Sciatic nerve (tissue), 2 donors: ENCODE measurements at places on chromosomes 6 and 20.

GRCh38 chr6:41689171-41690008 is 46.0 kb downstream of the TFEB start:
- DNase-seq = peak; percentile 60

DNA sequence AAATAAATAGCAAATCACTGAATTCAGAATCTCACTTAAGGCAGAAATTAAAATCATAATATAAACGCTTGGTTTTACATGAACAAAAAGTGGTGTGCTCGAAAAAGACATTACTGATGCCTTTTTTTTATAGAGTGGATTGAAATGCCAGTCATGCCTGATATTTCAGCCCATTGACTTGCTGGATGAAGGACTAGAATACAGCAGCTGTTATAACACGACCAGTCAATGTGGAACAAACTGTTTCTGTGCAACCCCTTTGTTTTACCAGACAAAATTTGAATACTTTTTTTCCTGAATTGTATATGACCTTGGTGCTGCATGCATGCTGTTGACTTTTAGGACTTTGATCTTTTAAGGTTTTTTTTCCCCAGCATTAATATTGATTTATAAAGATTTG is 150.0 kb downstream of the QKI start:
- DNase-seq = no peak

DNA sequence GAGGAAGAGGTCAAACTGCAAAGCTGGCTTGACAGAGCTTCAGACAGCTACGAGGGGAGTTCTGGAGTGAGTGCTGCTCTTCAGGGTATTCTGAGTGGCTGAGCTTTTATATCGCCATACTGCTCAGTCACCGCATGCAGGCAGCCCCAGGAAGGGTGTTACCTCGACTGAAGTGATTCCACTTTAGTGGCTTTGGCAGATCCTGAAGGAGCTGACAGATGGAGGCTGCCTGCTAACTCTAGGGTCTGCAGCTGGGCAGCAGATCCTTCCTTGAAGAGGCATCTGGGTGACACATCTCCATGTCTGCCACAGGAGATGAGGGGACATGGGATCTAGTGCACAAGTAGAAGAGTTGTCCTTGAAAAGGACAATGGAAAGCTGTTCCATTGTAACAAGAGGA is 3.7 kb upstream of the DEK start:
- DNase-seq = no peak

DNA sequence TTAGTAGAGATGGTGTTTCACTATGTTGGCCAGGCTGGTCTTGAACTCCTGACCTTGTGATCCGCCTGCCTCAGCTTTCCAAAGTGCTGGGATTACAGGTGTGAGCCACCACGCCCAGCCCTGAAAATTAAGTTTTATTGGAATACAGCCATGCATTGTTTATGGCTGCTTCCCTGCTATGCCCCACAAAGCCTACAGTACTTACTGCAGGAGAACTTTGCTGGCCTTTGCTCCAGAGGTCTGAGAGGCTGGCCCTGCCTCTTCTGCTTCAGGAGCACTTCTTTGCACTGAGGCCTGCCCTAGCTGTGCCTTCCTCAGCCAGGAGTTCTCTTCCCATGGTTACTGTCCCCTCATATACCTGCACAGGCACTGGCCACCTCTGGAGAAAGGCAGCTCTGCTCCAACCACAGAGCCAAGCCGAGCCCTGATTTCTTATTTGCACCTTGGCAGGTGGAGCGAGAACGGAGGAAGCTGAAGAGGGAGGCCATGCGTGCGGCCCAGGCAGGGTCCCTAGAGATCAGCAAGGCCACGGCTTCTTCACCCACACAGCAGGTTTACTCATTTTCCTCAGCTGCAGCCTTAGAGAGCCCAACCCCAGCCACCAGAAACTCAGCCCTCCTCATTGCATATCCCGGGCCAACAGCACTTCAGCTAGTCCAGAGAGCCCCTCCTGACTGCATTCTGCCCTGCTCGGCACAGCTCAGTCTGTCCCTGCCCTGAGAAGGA is 20.8 kb downstream of the C20orf173 start:
- DNase-seq = no peak

DNA sequence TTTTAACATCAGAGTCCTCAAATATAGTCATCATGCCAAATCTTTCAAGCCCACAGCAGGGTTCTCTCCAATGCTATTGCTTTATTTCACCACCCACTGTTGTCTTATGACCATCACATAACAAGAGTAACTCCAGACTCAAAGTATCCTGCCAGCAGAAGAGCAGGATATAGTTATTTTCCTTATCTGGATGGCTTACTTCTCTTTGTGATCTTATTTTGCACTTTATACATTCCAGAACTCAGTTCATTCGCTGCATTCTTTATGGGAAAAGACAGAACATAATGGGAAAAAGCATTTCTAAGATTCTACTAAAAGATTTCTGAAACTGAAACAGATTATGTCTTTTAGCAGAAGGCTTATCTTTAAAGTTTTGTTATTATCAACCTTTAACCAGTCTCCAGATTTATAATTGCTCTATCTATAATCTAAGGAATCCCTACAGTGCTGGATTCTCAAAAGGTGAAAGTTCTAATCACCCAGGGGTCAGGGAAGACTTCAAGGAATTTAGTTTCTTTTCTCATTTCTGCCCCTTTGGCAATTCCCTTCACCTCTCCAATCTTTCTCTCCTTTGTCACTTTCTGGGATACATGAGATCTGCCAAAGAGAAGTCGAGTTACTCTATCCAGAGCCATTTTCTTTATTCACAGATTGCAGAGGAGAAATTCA is 190.4 kb downstream of the TPBG start:
- DNase-seq = no peak

DNA sequence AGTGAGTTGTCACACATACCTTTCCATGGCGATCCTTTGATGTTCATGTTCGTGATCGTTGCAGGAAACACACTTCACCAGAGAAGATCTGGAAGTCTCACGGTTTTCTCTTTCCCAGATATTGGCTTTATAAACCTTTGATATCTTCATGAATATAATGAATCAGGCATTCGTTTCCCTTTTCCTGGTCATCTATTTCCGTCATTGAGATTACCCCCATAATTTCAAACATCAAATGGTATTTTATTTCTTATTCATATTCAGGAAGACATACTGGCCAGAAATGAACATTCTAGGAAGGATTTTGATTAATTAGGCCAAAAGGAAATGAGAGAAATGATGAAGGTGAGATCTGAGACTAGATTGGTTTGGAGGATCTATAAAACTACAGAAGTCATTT is at the start of gene PRL:
Gene PRL, minus strand, starts transcription at position 101 of the 400 bp plus-strand sequence. Its CDS starts 54 bp downstream, at position 47.
- DNase-seq = no peak

DNA sequence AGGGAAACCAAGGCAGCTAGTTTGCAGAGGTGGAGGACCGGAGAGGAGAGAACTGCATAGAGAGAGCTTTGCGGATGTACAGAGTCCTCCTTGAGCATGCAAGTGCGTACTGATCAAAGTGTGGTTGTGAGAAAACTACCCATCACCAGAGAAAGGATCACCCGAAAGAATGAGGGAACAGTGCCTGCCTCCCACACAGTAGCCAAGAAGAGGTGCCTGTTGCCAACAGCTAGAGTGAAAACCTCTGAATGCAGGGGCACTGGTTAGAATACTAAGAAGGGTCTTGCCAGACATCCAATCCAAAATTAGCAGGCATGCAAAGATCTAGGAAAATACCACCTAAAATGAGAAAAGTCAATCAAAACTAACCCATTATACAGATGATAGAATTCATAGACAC is 166.6 kb upstream of the AKAP12 start:
- DNase-seq = no peak

DNA sequence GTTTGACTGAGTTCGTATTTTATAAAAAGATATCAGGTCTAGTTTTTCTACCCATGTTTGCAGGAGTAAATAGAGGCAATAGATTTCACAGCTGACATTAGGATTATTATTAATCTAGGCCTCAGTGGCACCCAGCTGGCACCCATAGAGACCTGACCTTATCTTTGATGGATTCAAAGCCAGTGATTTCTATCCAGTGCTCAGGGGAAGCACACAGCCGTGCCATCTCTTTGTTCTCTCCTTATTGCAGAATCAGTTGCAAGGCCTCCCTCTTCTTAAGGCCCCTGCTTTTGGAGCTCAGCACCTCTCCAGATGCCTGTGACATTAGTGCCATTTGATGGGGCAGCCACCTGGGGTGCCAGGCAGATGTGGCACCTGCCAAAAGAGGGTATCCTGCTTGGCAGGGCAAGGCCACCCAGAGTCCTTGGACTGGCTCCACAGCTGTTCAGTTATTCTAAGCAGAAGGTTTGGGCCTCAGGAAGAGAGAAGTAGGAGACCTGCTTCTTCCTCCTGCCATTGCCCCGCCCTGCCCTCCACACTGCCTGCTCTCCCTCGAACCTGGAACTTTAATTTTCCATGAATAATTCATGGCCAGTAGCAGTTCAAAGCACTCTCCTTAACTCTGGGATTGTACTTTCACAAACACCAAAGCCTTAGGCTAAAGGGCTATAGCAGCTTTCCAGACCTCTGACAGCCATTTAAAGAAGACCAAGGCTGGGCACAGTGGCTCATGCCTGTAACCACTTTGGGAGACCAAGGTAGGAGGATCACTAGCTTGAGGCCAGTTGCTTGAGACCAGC is 206.3 kb downstream of the ZDHHC14 start:
- no peak for DNase-seq

DNA sequence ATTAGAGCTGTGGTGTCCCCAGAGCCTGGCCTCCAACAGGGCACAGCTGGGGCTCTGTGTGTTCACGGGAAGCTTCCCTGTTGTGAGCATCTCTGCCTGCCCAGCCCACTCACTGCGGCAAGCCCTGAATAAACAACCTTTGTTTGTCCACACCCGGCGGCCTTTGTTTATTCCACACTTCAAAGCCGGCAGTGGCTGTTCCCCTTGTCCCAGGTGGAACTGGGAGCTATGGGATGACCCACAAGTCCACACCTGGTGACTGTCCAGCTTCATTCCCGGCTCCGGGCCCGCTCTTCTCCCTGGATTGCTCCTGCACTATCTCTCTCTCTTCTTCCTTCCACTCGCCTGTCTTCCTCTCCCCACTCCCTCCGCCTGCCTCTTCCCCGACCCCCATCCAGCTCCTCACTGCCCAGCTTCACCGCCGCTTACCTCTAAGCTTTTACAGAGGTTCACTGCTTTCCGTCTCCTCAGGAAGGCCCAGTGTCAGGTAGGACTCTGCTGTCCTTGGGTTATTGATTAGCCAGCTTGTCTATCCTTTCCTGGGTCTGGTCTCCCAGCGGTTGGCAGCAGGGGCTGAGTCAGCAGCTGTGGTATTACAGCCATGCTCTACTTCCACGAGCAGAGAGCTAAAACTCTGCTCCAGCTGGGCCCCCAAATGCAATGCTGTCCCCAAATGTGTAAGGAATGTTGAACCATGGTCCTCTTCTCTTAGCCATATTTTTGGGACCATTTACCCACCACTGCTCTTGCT is 17.8 kb downstream of the DACT2 start:
- DNase-seq = no peak

- no peak for DNase-seq
Measured at GRCh38 chr6:101392586-101393230, 800 bp upstream of the GRIK2 start.
